Skin of body (tissue), 3 donors: ENCODE measurements at places on chromosomes 3 and 15. TPM values are rescaled to one million over a fixed set of nuclear protein-coding genes. Genes with fewer than 3 reads are reported as not detected.

The HHLA2 gene
- not detected for total RNA-seq

The IL17RB gene
- 1.4 TPM for total RNA-seq

The SLC28A2 gene
- total RNA-seq, result not detected

The GP5 gene
- total RNA-seq, result 0.39 TPM

The NFKBIZ gene
- total RNA-seq, result 29.6 TPM

The CFAP20DC gene
- 1.3 TPM for total RNA-seq

The AGTR1 gene
- 39.6 TPM for total RNA-seq

The EDEM1 gene
- total RNA-seq, result 20.3 TPM

The PEX11A gene
- total RNA-seq, result 10.7 TPM

The ZNF385D gene
- 16.2 TPM for total RNA-seq

The PLA1A gene
- 0.20 TPM for total RNA-seq

The ETFA gene
- total RNA-seq, result 71.6 TPM

The LINGO1 gene
- total RNA-seq, result 4.6 TPM

The PRSS50 gene
- 0.89 TPM for total RNA-seq

The SLC24A1 gene
- 4.8 TPM for total RNA-seq

The IL17RD gene
- total RNA-seq, result 18.3 TPM

The ARNT2 gene
- total RNA-seq, result 2.8 TPM

The GOLGA8J gene
- 0.30 TPM for total RNA-seq

The RLBP1 gene
- total RNA-seq, result not detected

The SEMA4B gene
- 38.7 TPM for total RNA-seq

The MUC20 gene
- 2.5 TPM for total RNA-seq

The SLC22A14 gene
- total RNA-seq, result 0.30 TPM

The FSTL1 gene
- total RNA-seq, result 530 TPM

The IMPG2 gene
- 0.59 TPM for total RNA-seq
